ENCODE measurements at places on chromosomes 7 and 10. TPM values are rescaled to one million over a fixed set of nuclear protein-coding genes. Genes with fewer than 3 reads are reported as not detected.

DNA sequence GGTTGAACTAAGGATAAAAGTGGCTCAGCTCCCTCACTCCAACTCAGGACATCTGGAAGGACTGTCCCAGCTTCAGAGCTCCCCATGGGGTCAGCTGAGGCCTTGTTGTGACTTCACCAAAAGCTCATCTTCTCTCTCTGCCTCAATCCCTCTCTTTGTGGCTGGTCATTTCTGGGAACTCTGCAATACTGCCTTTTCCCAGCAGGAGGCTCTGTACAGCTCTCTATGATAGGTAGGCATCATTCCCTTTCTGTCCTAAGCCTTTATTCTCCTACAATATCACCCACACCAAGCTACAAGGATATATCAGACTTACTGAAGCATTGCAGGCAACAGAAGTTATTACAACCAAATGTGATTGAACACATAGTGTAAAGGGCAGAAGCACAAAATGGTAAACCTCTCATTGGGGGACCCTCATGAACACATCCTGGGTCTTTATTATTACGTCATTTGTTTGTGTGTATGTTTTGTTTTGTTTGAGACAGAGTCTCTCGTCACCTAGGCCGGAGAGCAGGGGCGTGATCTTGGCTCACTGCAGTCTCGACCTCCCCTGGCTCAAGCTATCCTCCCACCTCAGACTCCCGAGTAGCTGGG lies 36.7 kb upstream of the PRPS1L1 start:
- DNase-seq = no peak

GRCh38 chr7:38746438-38746837 lies 115.3 kb upstream of the AMPH start:
- no peak for DNase-seq

GRCh38 chr7:143210541-143210940 lies 11.3 kb upstream of the TAS2R40 start:
- DNase-seq = no peak

Gene SNCG
- total RNA-seq = 7.4 TPM

Gene FEZF1
- not detected for total RNA-seq
